Cortex of kidney (tissue), 1 donor: ENCODE measurements at places on chromosomes 1 and 21.

DNA sequence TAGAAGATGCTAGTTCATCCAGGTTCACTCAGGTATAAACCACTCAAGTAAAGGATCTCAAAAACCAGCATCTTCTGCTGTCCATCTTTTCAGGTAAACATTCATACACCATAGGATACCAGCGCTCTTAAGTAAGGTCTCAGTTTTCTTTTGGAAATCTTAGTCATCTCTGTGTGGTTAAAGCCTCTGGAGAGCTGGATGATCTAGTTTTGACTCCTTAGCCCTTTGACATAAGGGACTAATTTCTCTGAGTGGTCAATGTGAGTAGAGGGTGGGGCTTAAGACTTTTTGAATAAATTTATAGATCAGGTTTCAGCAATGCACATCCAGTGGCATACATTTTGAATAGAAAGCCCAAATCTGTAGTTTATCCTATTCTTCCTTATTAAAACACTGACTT lies 92.3 kb downstream of the CTH start:
- no peak for DNase-seq

DNA sequence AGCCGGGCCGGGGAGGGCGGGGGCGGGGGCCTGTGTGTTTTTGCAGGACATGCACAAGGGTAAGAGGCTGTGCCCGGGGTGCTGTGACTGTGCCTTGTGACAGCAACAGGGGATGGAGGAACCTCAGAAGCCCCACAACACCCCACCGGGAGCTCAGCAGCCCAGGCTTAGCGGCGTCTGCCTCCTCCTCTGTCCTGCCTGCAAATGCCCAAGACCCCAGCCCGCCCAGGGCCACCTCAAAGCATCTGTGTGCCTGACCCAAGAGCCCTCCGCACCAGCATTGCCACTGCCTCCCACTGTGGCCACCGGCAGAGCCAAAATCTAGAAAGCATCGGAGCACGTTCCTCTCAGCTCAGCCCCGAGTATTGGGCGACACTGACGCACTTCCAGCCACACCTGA lies 2.7 kb upstream of the ACTRT2 start:
- no peak for DNase-seq

- no peak for DNase-seq
Observed at GRCh38 chr1:28509705-28510272, 3.9 kb downstream of the RCC1 start.

DNA sequence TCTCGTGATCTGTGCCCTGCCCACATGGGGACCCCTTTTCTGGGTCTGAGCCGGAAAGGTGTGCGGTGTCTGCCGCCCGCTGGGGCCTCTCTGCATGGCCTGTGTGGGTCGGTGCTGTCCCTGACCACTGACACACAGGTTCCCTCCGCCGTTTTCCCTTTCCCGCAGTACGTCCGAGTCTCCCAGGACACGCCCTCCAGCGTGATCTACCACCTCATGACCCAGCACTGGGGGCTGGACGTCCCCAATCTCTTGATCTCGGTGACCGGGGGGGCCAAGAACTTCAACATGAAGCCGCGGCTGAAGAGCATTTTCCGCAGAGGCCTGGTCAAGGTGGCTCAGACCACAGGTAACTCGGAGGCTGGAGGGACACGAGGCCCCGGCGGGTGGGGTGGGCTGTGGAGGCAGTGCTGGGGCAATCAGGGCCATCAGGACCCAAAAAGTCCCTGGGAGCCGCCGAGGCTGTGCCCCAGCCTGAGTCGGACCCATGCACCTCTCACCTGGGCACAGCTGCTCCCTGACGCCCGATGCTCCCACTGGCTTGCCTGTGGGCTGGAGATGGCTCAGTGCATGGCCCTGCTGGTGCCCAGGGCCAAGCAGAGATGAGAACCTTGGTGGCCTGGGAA lies 13.3 kb downstream of the TRPM2 start:
- DNase-seq, result no peak

GRCh38 chr1:216621536-216621935 lies 101.7 kb downstream of the ESRRG start:
- DNase-seq, result no peak

DNA sequence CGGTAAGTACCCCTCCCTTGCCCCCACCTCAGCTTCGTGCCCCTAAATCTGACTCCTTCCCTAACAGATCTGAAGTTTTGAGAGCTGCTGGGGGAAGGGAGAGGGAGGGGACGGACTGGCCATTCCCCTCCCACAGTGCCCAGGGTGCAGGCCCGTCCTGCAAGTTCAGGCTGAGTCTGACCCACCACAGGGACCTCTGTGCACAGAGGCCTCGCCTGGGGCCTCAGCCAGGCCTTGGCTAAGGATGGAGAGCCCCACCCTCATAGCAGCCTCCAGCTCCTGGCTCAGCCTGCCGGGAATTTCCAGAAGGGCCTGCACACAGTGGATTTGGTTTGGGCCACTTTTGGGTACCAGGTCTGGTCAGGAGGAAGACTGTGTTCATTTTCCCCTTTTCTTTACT lies 31.2 kb upstream of the TNFRSF1B start:
- DNase-seq, result no peak
